ENCODE measurements at places on chromosomes 11 and 22. TPM values are rescaled to one million over a fixed set of nuclear protein-coding genes. Genes with fewer than 3 reads are reported as not detected.

- DNase-seq = no peak
These were observed 34.3 kb downstream of the KIAA1671 start for GRCh38 chr22:24986816-24987215.

GRCh38 chr11:80241766-80242165 lies 800.9 kb upstream of the TENM4 start:
- DNase-seq = peak; percentile 1

TP53AIP1 gene
- total RNA-seq = not detected

DNA sequence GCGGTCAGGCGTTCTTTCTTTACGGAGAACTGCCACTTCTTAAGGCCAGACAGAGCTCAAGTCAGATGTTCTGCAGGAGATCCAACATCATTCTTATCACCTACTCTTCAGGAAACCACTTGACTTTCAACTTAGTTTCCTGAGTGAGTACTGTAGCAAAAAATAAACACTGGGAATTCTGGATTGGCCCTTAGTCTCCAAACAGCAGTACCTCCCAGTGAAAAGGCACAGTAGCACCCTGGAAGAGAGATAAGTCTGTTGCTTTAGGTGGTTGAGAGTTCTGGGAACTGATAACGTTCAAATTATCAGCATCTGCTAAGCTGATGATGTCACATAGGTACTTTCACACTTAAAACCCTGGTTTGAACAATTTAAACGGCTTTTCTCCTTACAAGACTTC lies 971.8 kb upstream of the TENM4 start:
- no peak for DNase-seq

PKP3 gene
- total RNA-seq = 7.3 TPM

ACR gene
- total RNA-seq = not detected

- peak; percentile 87 for DNase-seq
These were observed 420.7 kb upstream of the CADM1 start for GRCh38 chr11:115924744-115925567.

DNA sequence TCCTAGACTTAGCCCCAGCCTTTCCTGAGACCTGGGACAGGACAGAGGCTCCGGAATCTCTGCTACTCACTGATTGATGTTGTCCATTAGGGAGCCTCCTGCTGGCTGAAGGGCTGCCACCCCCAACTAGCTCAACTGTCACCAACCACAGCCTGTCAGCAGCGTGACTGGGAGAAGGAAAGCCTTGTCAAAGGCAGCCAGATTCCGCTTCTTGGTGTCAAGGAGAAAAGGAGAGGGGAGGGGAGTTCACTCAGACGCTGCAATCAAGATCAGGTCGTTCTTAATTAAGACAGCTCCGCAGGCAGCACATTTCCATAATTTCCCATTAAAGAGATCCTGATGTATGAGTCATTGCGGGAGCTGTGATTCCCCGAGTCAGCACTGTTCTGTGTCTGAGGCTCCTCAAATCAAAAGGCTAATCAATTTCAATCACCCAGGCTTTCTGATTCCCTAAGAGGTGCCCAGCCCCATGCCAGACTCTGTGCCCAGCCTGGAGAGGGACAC lies 152.8 kb upstream of the ZBED5 start:
- DNase-seq = peak; percentile 34

DNA sequence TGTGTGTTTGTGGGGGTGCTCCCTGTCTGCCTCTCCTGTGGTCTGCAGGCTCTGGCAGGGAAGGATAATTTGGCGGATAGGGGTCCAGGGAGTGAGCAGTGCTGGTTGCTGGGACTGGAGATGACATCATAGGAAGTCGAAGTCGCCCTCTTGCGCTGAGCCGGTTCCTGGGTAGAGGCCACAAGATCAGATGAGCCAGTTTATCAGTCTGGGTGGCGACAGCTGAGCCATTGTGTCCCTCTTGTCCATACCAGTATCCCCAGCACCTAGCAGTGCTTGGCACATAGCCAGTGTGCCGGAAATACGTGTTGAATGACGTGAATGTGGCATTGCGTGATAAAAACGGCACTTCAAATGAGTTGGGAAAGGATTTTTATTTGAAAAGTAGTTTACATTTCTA lies 9.8 kb downstream of the APOL5 start:
- no peak for DNase-seq

ZC3H12C gene
- total RNA-seq = 4.0 TPM

CCDC116 gene
- 0.29 TPM for total RNA-seq

GRCh38 chr22:26709617-26710390 lies 52.4 kb downstream of the MIAT start:
- no peak for DNase-seq

GRCh38 chr11:93059117-93059957 lies 89.9 kb downstream of the MTNR1B start:
- DNase-seq = peak; percentile 6

SLC5A12 gene
- not detected for total RNA-seq

TSPAN32 gene
- total RNA-seq = not detected

DNA sequence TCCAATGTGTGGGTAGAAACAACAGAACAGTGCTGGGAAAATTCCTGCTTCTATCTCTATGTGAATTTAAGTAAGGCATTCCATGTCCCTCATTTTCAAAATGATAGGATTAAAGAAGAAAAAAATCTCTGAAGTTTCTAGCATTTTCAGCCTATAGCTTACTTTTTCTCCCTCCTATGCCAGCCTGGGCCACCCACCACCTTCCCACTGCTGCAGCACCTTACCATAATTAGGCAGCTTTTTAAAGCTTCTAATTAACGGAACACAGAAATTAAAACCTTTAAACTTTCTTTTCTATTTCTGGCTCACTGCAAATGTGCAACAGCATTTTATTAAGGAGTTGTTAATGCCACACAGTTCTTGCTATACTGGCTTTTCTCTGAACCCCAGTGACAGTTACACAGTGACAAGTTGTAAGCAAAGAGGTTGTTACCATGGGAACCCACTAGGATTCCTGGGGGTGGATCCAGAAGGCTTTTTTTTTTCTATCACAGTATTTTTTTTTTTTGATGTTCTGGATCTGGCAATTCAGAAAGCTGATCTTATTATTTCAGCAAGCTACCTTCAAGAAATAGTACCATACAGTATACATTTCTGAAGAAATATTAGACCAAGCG lies 20.2 kb downstream of the CELF1 start:
- DNase-seq = no peak

EFCAB6 gene
- total RNA-seq = 3.1 TPM

GRCh38 chr11:93444617-93445073 lies 98.5 kb downstream of the SMCO4 start:
- DNase-seq = peak; percentile 74

NRGN gene
- total RNA-seq = 2.7 TPM

- no peak for DNase-seq
These were observed 50.9 kb upstream of the YWHAH start for GRCh38 chr22:31893460-31893859.

- DNase-seq = no peak
These were observed 6.6 kb downstream of the TRIM34 start for GRCh38 chr11:5631417-5631816.
